Caco-2 (cell line): ENCODE measurements at places on chromosomes 6 and 20.

GRCh38 chr6:132785936-132786335 lies 12.5 kb downstream of the SLC18B1 start:
- H3K36me3 ChIP-seq, result no peaks in the 10 kb centered on the region
- H3K4me1 ChIP-seq, result no peaks in the 10 kb centered on the region
- DNase-seq, result no peak
- no peak overlapping the region for H3K4me3 ChIP-seq
- H3K27ac ChIP-seq, result no peak overlapping the region

DNA sequence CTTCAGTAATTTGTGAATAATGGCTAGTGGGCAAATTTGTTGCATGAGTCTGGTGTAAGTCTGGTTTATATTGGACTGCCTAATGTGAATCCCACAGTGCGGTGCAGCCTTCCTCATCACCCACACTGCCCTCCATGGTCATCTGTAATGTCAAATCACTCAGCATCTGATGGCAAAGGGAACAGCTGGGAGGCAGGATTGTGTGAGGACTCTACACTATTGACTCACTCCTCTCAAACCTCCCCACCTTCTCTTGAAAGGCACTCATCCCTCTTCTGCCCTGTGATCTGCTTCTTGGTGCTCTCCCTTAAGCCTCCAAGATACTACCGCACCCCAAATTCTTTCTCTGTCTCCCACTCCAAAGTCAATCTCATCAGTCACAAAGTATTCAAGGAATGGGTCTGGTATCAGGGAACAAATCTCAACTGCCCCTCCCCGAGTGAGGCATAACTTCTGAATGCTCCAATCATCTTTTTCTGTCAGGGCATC lies 146.0 kb upstream of the BEND6 start:
- no peaks in the 10 kb centered on the region for H3K36me3 ChIP-seq
- no peak overlapping the region for H3K4me3 ChIP-seq
- H3K4me1 ChIP-seq, result peaks cover 42% of the 10 kb centered on the region
- H3K27me3 ChIP-seq, result no peaks in the 10 kb centered on the region
- H3K27ac ChIP-seq, result peak overlapping the region; percentile 87
- DNase-seq, result peak; percentile 55

DNA sequence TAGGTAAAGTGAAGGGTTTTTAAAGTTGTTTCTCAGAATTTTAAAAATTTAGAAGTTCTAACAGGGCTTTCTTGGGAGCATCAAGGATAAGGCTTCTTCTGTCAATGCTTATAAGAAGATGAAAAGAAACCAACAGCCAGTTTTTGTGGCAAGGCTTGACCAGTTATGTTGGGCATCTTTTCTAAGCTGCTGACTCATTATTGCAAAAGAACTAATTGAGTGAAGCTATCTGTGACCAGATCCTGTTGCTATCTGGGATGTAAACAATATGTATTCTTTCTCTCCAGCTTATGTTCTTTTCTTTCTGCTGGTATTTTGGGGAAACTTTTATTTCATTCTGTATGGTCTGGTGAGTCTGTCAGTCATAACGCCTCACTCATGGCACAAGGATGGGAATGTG lies 643.8 kb downstream of the HDGFL1 start:
- H3K4me1 ChIP-seq, result 0 out of 2 replicates have a peak, but pooled peaks cover 3% of the 10 kb centered on the region
- no peak overlapping the region for H3K4me3 ChIP-seq
- H3K36me3 ChIP-seq, result no peaks in the 10 kb centered on the region
- no peaks in the 10 kb centered on the region for H3K27me3 ChIP-seq

DNA sequence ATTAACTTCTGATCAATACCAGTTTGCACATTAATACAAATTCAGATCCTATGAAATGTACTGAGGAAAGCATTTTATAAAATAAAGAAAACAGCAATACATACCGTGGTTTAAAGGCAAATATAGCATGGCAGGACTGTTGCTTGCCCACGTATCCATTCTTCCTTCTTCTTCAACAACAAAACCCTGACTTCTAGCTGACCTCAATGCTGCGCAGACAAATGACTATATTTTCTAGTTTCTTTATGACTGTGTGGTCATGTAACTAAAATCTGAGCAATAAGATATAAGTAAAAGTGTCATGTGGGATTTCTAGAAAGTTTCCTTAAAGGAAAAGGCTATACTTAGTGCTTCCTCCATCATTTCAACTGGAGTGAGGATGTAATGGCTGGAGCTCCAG lies 85.0 kb downstream of the CDC40 start:
- no peak for DNase-seq
- no peak overlapping the region for H3K27ac ChIP-seq
- no peaks in the 10 kb centered on the region for H3K36me3 ChIP-seq
- no peak overlapping the region for H3K4me3 ChIP-seq

GRCh38 chr20:48601798-48602197 lies 226.0 kb downstream of the PREX1 start:
- H3K27me3 ChIP-seq, result no peaks in the 10 kb centered on the region
- H3K36me3 ChIP-seq, result no peaks in the 10 kb centered on the region
- DNase-seq, result no peak
- H3K4me1 ChIP-seq, result peaks cover 9% of the 10 kb centered on the region; the same call in 1 of the 2 replicates

- no peaks in the 10 kb centered on the region for H3K36me3 ChIP-seq
- no peak overlapping the region for H3K4me3 ChIP-seq
- no peaks in the 10 kb centered on the region for H3K27me3 ChIP-seq
- H3K4me1 ChIP-seq, result peaks cover 41% of the 10 kb centered on the region
- DNase-seq, result no peak
Measured at GRCh38 chr20:48294942-48295341, 509.7 kb upstream of the SULF2 start.

GRCh38 chr20:47089151-47089550 lies 194.5 kb downstream of the EYA2 start:
- H3K4me1 ChIP-seq, result no peaks in the 10 kb centered on the region
- no peak for DNase-seq
- no peaks in the 10 kb centered on the region for H3K36me3 ChIP-seq
- no peak overlapping the region for H3K27ac ChIP-seq
- no peak overlapping the region for H3K4me3 ChIP-seq

- H3K27ac ChIP-seq, result peak overlapping the region; percentile 58
- peaks cover 56% of the 10 kb centered on the region for H3K4me1 ChIP-seq
- no peak overlapping the region for H3K4me3 ChIP-seq
- no peaks in the 10 kb centered on the region for H3K27me3 ChIP-seq
- no peaks in the 10 kb centered on the region for H3K36me3 ChIP-seq
- peak; percentile 69 for DNase-seq
Measured at GRCh38 chr6:134199848-134200606, 117.9 kb downstream of the SGK1 start.

- DNase-seq, result no peak
- H3K27me3 ChIP-seq, result no peaks in the 10 kb centered on the region
- no peak overlapping the region for H3K4me3 ChIP-seq
- H3K36me3 ChIP-seq, result peaks cover 12% of the 10 kb centered on the region
- H3K4me1 ChIP-seq, result peaks cover 12% of the 10 kb centered on the region
- H3K27ac ChIP-seq, result no peak overlapping the region
Measured at GRCh38 chr6:36514554-36515456, 32.5 kb downstream of the STK38 start.

DNA sequence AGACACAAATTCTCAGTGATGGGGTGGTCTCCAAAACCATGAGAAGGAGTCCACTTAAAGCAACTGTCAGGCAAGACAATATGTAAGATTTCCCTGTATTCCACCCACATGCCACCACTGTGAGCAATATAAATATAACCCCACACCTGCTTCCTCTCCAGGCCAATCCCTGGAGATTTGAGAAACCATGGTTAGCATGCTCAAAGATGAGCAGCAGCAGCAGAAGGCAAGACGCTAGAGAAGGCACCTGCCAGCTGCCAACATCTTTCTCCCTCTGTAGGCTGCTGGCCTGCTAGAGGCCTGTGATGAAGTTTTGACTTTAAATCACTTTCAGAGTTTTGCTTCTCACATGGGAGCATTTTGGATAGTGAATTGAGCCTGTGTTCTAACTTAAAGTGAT lies 7.9 kb upstream of the SOD2 start:
- no peaks in the 10 kb centered on the region for H3K27me3 ChIP-seq
- DNase-seq, result no peak
- no peak overlapping the region for H3K4me3 ChIP-seq
- H3K4me1 ChIP-seq, result no peaks in the 10 kb centered on the region
- no peaks in the 10 kb centered on the region for H3K36me3 ChIP-seq

DNA sequence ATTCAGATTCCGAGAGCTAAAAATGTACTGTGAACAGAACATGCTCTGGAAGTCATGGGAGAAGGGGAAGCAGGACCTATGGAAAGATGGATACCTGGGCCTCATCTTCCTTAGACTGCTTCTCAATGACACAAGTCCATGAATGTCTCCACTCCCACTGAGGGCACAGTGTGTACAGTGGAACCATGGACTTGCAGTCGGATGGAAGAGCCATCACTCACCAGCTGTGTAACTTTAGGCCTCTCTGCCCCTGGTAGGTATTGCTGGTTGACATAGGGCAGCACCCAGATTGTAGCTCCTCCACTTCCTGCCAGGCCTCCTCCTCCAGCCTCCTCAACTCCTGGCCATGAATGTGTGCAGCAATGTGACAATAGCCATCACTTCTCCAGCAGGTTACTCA lies 52.5 kb downstream of the MAFB start:
- no peak overlapping the region for H3K27ac ChIP-seq
- no peaks in the 10 kb centered on the region for H3K27me3 ChIP-seq
- H3K4me3 ChIP-seq, result no peak overlapping the region
- no peak for DNase-seq
- no peaks in the 10 kb centered on the region for H3K36me3 ChIP-seq

GRCh38 chr6:113813142-113813541 lies 44.0 kb upstream of the MARCKS start:
- no peak for DNase-seq
- H3K27me3 ChIP-seq, result no peaks in the 10 kb centered on the region
- no peak overlapping the region for H3K27ac ChIP-seq
- no peaks in the 10 kb centered on the region for H3K36me3 ChIP-seq
- H3K4me3 ChIP-seq, result no peak overlapping the region

DNA sequence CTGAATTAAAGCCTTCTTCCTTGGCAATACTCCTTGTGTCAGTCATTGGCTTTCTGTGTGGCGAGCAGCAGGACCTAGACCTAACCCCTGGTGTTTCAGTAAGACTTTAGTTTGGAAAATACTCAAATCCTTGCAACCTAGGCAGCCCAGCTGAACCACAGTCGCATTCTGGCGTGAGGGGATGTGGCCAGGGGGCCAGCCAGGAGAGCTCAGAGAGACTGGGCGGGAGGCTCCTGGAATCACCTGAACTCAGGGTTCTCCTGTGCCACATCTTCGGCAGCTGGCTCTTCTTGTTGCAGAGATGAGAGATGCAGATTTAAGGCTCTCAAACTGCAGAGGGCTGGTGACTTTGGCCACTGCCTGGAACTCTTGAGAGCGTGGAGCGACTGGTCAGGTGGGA lies 102.7 kb downstream of the SYNDIG1 start:
- no peak overlapping the region for H3K4me3 ChIP-seq
- H3K4me1 ChIP-seq, result no peaks in the 10 kb centered on the region
- H3K27me3 ChIP-seq, result no peaks in the 10 kb centered on the region

DNA sequence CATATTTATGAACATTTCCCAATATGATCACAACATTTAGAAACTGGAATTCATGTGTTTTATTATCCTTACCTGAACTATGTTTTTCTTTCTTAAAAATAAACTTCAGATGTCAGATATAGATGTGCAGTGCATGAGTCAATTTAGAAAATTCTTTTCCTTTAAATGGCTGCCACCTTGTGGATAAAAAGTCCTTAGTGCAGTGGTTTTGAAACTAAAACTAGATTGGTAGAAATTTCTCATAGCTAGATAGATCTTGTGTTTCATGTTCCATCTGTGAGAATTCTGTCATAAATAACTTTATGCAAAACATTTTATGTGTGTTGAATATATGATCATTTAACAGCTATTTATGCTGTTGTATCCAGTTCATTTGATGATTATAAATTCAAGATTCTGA lies 134.9 kb downstream of the KLHL32 start:
- H3K4me3 ChIP-seq, result no peak overlapping the region
- DNase-seq, result no peak
- H3K27me3 ChIP-seq, result no peaks in the 10 kb centered on the region
- H3K4me1 ChIP-seq, result no peaks in the 10 kb centered on the region; the same call in 1 of the 2 replicates
- no peak overlapping the region for H3K27ac ChIP-seq
- H3K36me3 ChIP-seq, result no peaks in the 10 kb centered on the region

DNA sequence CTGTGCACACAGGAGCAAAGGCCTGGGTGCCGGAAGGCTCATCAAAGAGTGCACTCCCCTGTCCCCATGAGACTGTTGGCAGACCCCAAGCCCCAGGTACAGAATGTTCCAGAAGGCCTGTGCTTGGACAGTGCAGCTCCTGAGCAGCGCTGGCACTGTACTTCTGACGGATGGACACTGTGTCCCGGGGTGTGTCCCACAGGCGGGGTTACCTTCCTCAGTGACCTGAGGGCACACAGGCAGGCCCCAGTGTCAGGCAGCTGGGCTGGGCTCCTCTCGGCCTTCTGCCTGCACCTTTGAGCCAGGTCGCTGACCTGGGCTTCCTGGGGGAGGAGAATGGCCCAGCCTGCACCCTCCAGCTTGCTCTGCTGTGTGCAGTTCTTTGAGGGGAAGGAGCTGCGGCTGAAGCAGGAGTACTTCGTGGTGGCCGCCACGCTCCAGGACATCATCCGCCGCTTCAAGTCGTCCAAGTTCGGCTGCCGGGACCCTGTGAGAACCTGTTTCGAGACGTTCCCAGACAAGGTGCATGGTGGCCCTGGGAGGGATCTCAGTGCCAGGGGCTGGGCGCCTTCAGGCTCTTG lies 30.1 kb downstream of the PYGB start:
- no peak overlapping the region for H3K27ac ChIP-seq
- no peaks in the 10 kb centered on the region; the same call in 1 of the 2 replicates for H3K36me3 ChIP-seq
- H3K27me3 ChIP-seq, result no peaks in the 10 kb centered on the region
- H3K4me1 ChIP-seq, result no peaks in the 10 kb centered on the region
- no peak overlapping the region for H3K4me3 ChIP-seq

- DNase-seq, result peak; percentile 73
- H3K27ac ChIP-seq, result no peak overlapping the region
- H3K4me1 ChIP-seq, result peaks cover 17% of the 10 kb centered on the region
- peak overlapping the region; percentile 50 for H3K4me3 ChIP-seq
- H3K36me3 ChIP-seq, result no peaks in the 10 kb centered on the region
Measured at GRCh38 chr6:37698264-37699137, 818 bp upstream of the MDGA1 start.

GRCh38 chr20:761418-762381 lies 6.6 kb downstream of the SLC52A3 start:
- H3K27me3 ChIP-seq, result no peaks in the 10 kb centered on the region
- no peaks in the 10 kb centered on the region for H3K36me3 ChIP-seq
- H3K4me1 ChIP-seq, result no peaks in the 10 kb centered on the region
- H3K27ac ChIP-seq, result no peak overlapping the region
- DNase-seq, result no peak

DNA sequence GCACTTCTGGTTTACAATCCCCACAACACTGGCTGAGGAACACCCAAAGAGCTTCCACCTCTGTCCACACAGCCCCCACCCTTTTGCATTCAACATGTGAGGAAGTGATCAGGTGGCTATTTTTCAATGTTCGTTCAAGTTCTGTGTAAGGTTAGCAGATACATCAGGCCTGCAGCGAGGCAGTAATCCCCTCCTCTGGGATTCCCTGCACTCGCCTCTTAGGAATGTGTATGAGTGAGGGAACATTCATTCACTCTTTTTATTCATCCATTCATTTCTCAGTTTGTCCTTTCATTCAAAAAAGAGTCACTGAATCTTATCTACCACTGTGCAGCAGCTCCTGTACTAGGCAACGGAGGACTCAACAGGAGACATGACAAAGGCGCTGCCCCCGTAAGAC lies 236.4 kb upstream of the PRDM1 start:
- H3K27me3 ChIP-seq, result no peaks in the 10 kb centered on the region
- H3K4me3 ChIP-seq, result no peak overlapping the region
- H3K27ac ChIP-seq, result no peak overlapping the region
- no peaks in the 10 kb centered on the region for H3K4me1 ChIP-seq
